ENCODE measurements at places on chromosomes 5 and 9.
A peak's percentile ranks its signal among the peaks of the same experiment; 100 is the strongest.

DNA sequence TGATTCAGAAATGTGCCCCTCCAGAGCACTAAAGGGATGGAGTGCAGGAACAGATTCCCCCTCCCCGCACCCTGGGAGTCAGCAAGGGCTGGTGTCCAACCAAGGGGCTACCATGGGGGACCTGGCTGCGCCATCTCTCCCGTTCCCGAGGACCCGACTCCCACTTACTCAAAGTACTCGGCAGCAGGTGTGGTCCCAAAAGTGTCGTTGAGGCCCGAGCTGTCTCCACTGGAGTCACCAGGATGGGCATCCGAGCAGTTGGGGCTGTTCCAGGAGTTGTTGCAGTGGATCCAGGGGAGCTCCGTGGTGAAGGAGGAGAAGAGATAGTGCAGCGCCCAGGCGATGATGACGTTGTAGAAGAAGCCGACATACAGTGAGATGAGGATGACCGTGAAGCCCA lies 12.9 kb downstream of the SLC6A3 start:
- DNase-seq: no peak

DNA sequence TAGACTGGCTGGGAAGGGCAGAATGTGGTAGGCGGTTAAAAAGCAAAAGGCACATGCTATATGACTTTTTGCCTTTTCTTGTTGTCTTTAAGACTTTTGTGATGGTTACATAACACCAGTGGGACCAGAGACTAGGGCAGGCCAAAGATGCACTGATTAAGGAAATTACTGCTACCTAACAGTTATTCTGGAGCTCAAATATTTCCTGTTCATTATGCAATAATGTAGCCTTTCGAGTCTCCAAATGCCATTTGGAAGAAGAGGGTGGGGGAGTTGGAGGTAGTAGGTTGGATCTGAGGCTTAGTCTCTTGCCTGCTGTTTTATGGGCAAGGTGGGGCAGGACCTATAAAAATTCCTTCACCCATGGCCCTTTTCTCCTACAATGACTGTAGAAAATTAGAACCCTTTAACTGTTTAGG lies 51.7 kb downstream of the SH3GL2 start:
- DNase-seq: no peak

DNA sequence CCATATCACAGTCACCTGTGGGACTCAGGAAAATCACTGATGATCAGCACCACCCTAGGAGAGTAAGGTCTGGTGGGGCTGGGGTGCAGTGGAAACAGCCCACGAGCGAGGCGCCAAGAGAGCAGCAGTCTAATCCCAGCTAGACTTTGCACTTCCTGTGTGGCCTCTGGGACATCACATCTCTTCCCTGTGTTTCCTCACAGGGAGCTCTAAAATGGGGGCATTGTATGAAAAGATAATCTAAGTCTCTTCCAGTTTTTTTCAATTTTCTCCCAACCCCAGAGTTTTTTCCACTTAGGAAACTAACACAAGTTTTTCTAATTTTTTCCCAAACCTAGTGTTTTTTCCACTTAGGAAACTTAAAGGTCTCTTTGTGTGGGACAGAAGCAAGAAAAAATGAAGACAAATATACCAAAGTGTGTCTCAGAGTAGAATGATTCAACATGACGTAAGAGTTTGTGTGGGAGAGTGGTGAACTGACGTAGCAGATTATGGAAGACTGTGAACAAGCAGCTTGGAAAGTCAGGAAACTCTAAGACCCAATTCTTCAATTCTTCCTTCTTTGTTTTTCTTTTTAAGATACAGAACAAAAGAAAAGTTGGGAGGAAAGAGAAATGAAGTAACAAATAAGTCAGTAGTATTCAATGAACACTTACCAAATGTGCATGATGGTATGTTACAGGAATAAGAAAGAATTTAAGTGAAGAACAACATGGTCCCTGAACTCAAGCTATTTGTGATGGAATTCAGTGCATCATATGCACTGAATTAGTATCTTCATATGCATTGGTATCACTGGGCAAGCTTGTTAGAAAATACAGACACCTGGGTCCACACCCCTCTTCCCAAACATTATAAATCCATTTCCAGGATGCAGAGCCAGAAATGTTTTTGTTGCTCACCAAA lies 51.3 kb downstream of the LHFPL2 start:
- no peak for DNase-seq

GRCh38 chr5:172897481-172898217 lies 61.6 kb upstream of the RPL26L1 start:
- DNase-seq: peak; percentile 38

- peak; percentile 48 for DNase-seq
These were observed 618 bp downstream of the TNPO1 start for GRCh38 chr5:72817076-72817481.

DNA sequence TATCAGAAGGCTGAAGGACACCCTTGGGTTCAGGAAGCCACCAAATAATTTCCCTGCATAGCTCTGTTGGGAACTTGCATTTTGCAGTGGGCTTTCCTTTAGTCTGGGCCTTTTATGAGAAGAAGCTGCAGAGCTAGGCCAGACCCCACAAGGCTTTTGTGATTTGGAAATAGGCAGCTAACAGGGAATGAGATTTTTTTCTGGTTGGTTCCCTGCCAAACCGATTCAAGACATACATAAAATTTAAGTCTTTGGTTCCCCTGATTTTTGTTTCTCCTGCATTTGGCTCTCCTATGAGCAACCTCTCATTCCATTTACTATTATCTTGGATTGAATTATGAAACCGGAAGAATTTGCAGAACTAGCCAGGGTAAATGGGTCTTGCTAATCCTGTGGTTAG lies 81.5 kb upstream of the PTCH1 start:
- DNase-seq: no peak

GRCh38 chr5:58088941-58089340 lies 370.9 kb downstream of the PLK2 start:
- DNase-seq: no peak

DNA sequence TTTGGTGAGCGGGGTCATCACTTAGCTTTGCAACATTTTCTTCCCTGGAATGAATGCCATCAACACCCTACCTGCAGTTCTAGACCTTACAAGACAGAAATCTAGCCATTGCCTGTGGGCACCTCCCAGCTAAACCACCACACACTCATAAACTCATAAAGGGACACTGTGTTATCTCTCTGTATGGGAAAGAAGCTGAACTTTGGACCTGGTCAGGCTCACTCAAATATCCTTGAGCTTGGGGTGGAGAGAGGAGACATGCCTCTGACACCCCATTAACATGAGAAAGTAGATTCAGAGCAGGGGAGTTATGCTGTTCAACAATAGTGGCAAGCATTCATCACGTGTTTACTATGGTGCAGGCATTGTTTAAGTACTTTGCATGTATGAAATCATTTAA lies 205.6 kb downstream of the ZNF462 start:
- DNase-seq: no peak

GRCh38 chr5:45225571-45226031 lies 416.9 kb downstream of the MRPS30 start:
- DNase-seq: no peak

- no peak for DNase-seq
These were observed 179.6 kb upstream of the GLRA1 start for GRCh38 chr5:152104211-152104610.

All from GOT3 (cell line).